ENCODE measurements at places on chromosomes 7 and 10.

DNA sequence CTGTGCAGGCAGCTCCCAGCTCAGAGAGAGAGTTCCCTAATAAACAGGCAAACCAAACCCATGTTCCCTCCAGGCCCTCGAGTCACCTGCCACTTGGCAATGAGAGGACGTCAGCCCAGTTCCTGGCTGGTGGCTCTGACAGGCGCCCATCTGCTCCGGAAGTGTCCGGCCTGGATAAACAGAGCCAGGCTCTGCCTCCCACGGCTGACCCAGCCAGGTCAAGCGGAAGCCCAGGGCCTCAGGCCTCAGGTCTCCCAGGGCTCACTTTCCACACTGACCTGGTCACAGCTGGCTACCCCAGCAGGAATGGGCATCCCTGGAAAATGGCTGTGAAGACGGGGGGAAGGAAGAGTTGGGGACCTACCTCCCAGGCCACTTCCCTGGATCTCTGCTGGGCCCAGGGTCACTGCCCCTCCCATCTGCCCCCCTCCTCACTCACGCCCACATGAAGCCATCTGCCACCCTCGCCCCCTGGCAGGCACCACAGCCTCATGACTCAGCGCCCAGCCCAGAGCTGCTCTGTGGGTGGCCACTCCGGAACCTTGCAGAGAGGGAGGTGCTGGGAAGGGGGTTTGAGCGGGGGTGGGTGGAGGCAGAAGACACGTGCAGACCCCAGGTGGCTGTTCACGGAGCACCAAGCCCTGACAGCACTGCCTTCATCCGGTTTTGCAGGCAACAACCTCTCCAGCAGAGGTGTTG, 37.4 kb upstream of the DUSP5 start:
- DNase-seq = peak; percentile 34

- no peak for DNase-seq
Measured at GRCh38 chr10:78457804-78458482, 424.3 kb downstream of the RPS24 start.

GRCh38 chr7:105707381-105707780, 126.1 kb upstream of the EFCAB10 start:
- no peak for DNase-seq

- DNase-seq = no peak
Measured at GRCh38 chr10:63374991-63375390, 90.8 kb downstream of the JMJD1C start.

DNA sequence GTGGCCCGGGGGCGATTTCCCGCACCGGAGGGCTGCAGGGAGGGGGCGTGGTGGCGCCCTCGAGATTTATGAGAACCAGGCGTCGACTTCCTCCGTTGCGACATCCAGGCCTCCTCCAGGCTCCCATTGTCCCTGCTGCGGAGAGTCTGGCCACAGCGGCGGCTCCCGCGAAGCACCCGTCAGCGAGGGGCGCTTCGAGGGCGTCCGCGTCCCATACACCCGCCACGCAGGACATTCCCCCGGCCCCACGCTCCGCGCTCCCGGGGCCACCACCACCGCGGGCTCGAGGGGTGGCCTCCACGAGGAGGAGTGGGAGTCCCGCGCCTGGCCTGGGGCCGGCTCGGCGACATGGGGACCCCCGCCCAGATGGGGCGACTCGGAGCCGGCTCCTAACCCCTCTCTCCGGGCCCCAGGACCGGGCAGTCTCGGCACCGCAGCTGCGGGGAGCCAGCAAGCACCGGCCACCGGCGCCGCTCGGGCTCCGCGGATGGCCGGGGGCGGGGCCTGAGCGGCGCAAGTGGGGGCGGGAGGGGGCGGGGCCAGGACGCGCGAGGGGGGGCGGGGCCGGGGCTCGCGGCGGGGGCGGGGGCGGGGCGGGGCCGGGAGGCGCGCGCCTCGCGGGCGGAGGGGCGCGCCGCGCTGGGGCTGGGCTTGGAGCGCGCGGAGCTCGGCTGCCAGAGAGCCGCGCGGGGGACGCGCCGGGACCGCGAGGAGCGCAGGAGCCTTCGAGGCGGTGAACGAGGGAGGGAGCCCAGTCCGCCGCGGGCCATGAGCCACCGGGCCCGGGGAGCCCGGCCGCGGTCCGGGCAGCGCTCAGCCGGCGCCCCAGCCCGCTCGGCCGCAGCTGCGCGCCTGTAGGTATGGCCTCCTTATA, at the start of gene SH2B2:
Gene SH2B2 (plus strand): TSS at position 632 of the 874 bp plus-strand sequence. CDS start 13,683 bp downstream, outside the sequence.
- DNase-seq = no peak

- DNase-seq = no peak
Measured at GRCh38 chr10:114806562-114807391, 14.8 kb upstream of the FHIP2A start.

GRCh38 chr10:83685458-83685857, 453.9 kb upstream of the GHITM start:
- no peak for DNase-seq

- no peak for DNase-seq
Measured at GRCh38 chr7:18788026-18788425, 292.5 kb downstream of the HDAC9 start.

DNA sequence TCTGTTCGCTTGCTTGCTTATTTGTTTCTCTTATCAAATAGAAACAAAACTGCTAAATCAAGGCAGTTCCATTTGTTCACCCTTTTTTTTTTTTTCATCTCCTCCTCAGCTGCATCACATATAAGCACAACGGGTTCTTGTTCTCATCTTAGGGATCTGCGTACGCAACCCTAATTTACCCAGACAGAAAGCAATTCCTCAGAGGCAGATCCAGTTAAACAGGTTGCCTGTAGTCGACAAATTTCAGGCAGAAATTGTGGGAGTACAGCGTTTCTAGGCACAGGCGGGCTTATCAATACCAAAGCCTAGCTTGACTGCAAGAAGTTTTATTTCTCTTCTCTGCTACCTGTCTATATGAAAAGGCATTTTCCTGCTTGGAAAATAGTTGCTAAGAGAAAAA, 565.4 kb downstream of the NXPH1 start:
- DNase-seq = no peak

DNA sequence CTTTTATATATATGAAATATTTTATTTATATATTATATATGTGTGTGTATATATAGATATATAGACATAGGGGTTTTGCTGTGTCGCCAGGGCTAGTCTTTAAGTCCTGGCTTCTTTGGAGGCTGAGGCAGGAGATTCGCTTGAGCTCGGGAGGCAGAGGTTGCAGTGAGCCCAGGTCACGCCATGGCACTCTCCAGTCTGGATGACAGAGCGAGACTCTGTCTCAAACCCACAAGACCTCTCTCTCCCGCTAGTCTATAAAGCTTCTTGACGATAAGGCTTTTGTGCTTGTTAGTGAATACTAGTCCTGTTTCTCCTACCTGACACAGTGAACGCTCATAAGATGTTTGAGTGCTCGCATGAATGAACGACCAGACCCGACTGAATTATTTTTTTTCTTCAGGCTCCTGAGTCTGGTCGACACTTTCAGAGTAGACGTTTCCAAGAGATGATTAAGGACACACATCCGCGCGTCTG, 577 bp upstream of the DDX21 start:
- DNase-seq = no peak

DNA sequence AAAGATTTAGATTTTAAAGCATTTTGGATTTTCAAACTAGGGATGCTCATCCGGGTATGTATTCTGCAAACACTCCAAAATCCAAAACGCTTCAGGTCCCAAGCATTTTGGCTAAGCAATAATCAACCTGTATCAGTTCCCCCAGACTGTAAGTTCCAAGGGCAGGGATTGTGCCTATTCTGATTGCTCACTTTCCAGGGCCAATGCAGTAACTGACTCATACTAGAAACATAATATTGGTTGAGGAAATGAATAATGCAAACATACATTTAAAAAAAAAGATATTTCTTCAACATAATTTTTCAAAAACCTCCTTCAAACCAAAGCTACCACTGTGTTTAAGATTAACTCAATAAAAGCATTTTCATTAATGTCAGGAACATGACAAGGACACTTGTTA, 69.5 kb downstream of the HIBADH start:
- no peak for DNase-seq

DNA sequence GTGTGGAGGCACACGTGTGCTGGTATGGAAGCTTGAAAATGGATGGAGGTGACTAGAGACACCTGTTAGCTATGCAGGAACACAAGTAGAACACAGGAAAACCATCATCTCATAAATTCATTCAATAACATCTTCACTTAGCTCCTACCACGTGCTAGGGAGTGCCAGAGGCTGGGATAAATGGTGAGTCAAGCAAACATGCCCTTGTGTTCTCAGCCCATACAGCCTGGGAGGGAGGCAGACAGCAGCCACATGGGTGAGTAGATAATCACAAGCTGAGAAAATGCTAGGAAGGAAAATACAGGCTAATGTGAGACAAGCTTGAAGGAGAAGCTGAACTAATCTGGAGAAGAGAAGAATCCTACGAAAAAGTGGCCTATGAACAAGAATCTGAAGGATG, 468.0 kb upstream of the ZMIZ1 start:
- DNase-seq = no peak

DNA sequence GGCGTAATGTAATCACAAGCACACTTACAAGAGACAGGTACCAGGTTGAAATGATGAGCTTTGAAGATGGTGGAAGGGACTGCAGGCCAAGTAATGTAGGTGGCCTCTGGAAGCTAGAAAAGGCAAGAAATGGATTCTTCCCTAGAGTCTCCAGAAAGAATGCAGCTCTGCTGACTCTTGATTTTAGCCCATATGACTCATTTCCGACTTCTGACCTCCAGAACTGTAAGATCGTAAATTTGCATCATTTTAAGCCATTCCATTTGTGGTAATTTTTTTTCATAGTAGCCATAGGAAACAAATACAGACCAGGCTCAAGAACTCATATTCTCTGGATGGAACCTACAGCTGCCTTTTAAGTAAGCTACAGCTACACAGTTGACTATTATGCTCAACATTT, 315.5 kb downstream of the MAGI2 start:
- DNase-seq = no peak

DNA sequence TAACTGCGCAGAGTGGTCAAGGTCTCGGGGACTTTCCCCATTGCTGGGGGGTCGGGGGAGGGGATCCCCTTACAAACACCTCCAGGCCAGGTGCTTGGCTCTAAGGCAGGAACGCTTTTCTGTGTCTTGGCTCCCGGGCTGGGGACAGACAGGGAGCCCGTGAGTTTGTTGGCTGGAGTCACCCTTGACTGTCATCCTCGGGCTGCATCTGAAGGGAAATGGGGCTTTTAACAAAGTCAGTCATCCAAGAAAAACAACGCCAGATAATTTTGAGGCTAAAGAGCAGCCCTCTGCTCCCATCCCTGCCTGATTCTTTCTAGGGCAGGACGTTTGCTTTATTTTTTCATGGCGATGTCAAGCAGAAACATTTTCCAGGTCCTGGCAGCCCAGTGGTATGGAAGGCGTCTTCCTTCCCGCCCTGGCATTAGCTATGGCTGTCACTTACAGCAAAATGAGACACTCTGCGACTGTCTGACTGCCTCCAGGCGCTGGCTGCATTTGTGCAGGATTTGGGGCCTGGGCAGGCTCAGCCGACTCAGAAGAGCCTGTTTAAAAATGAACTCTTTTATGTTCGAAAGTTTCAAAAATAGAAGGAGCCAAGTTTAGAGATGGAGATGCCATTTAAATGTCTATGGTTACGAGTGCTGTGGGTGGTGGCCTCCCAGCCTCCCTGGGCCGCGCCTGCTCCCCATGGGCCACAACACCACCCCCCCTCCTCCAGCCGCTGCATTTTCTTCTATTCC, 54.7 kb upstream of the TNS3 start:
- no peak for DNase-seq

DNA sequence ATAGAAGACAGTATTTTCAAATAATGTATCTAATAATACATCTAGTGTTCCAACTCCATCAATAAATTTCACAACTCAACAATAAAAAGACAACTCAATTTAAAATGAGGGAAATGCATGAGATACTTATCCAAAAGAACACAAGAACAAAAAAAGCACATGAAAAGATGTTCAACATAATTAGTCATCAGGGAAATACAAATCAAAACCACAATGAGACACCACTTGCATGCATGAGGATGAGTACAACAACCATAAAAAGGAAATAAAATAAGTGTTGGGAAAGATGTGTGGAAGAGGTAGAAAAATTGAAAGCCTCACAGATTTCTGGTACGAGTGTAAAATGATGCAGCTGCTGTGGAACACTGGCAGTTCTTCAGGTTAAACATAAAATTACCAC, 111.6 kb upstream of the PTPRZ1 start:
- no peak for DNase-seq

DNA sequence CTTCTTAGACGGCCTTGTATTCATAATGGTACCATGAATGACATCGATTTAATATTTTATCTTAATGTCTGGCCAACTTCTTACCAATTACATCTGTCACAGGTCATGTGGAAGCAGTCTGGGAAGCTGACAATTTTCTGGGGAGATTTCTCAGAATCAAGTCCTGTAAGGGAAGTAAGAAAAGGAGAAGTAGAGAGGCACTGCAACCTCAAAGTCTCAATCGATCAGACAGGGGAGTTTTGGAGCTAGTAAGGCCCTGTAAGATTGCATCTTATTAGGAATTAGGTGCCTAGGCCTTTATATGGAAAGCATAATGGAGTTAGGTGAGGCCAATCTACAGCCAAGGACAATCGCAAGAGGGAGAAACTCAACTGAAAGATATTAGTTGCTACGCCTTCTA, 694.6 kb upstream of the SORCS1 start:
- no peak for DNase-seq

DNA sequence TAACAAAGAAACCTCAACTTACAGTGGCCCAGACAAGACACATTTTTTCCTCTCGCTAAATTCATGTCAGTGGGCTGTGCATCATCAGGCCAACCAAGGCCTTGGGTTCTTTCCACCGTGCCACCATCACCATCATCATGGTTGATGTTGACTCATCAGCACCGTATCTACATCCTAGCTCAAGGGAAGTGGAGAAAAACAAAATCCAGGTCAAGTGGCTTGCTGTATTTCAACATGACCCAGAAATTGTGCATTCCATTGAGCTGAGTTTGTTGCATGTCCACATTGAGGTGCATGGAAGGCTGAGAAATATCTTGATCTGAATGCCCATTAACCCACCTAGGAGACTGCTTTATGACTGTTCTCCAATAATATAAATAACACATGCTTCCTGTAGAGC, 312.4 kb upstream of the CDC14C start:
- no peak for DNase-seq

- DNase-seq = no peak
Measured at GRCh38 chr7:130095812-130096211, 25.5 kb downstream of the KLHDC10 start.

DNA sequence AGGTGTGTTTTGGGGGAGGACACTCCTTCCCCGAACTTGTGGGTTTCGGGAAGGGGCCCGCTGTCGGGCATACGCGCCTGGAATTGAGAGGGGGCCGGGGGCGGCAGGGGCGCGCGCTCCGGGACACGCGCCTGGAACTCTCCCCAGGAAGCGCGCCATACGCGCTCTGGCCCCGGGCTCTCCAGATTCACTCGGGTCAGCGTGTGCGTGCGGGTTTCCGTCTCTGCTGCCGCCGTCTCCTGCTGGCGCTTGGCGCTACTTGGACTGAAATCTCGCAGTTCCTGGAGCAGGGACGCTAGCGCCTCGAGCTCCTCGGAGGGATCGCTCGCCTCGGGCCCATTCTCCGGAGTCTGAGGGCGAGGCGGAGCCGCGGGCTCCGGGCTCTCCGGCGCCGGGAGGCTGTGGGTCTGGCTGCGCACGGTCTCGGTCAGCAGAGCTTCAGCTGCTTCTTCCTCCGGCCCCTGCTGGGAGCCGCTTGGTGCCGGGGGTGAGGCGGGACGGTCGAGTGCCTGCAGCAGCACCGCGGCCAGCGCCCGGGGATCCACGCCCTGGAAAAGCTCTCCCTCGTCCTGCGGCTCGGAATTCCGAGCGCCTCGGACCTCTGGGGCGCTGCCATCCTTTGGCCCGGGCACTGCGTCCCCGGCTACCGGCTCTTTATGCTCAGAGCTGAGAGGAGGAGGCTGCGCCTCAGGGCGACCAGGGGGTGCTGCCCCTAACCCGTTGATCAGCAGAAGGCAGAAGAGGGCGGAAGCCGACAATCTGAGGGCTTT, 1.1 kb downstream of the VGF start:
- no peak for DNase-seq

- DNase-seq = no peak
Measured at GRCh38 chr10:91909117-91909677, at the start of gene FGFBP3. Gene FGFBP3 (minus strand): TSS chr10:91909486. CDS start chr10:91908969, 517 bp downstream.
